ENCODE measurements at places on chromosomes 3 and 15. TPM values are rescaled to one million over a fixed set of nuclear protein-coding genes. Genes with fewer than 3 reads are reported as not detected.

SCAMP5 gene
- 1.8 TPM for total RNA-seq

FBXW12 gene
- total RNA-seq, result not detected

TIMP4 gene
- total RNA-seq, result 5.2 TPM

PFN2 gene
- 51.3 TPM for total RNA-seq

OR5K4 gene
- not detected for total RNA-seq

DNA sequence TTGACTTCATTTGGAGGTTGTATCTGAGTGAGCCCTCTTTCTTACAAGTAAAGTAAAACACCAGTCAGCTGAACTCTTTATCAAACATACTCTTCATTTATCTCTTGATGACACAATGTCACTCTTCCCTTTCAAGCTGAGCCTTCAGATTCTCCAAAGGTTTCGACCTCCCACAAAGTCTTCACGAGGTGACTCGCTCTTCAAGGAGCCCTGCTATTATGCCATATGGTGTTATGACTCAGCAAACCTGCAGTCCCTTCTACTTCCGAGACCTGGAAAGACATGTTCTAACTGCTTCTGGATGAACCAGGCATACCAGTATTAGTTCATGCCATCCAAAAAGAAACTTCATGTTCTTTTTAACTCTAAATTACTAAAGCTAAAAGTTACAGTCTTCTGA lies 23.1 kb downstream of the AADAC start:
- peak; percentile 54 for DNase-seq

DNA sequence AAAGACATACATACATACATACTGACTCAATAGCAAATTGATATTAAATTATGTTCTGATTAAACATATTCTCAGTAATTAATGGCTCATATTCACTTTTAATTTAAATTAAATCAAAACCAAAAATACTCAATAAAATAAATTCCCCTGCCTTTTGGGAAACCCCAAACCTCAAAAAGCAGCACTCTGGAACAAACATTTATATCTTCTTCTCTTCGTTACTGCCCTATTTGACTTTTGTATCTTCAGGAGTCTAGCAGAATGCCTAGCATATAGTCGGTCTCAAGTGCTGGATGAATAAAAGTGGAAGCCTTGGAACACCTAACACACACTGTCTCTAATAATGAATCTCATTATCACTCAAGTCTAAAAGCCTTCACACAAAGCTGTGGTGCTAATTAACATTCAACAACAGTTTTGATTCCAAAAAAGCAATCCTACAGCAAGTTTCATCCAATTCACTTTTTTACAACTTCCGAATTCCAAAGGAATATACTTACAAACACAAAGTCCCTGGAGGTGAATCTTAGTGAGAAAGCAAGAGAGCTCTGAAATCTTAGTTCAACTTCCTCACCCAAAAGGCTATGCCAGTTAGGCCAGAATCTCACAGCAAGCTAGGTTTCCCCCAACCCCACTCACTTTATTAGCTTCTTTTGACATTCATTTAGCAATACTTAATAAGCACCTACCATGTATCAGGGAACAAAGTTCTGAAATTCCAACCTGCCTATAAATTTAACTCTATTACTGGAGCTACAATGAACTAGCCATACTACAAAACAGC lies 35.0 kb downstream of the GSK3B start:
- no peak for DNase-seq

DNA sequence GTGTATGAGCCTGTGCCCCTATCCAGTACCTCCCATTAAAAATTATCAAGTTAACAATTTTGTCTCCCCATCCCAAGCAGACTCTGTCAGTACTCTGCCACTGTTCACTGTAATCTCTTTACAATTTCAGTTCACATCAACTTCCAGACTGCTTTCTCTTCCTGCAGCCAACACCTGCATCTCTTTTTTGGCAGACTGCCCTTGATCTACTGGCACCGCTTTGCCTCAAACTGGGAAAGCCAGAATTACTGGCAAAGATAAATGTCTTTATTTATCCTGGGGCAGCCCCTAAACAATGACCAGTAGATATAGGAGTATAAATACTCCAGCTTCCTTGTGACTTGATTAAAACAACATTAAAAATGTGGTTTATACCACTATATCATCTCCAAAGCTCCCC lies 494.1 kb downstream of the ZNF385D start:
- peak; percentile 77 for DNase-seq

DNA sequence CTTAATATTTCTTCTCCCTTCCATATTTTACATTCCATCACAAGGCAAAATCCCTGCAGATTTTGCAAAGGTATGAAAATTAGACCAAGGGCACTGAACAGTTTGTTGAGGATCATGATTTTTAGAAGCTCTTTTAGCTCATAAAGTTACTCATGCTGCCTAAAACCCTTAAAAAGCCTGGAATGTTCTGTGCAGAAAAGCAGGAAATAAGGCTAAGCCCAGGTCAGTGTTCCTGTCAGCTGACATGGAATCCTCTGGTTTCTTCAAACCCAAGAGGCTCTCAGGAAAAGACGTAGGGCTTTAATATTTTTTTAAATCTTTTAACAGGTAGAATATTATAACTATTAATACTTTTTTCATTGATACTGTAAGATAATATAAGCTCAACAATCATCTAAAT lies 8.2 kb downstream of the CBLB start:
- no peak for DNase-seq

- DNase-seq, result no peak
Measured at GRCh38 chr3:187165144-187165543, 25.8 kb upstream of the RPL39L start.

GRCh38 chr3:27666708-27667107 lies 55.4 kb downstream of the EOMES start:
- no peak for DNase-seq

DNA sequence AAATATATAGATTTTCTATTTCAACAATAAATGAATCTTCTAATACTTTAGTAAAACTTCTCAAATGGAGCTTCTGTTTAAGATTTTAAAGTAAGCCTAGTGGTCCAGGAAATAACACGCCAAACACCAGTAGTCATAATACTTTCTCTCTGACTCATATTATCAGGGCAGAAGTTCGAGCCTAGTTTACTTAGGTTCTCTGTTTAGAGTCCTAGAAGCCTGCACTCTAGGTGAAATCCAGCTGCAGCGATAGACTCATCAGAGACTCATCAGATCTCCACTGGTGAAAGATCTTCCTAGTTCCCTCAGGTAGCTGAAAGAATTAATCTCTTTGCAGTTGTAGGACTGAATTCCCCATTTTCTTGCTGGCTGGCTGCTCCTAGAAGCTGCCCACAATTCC lies 552.5 kb upstream of the ROBO2 start:
- no peak for DNase-seq

DNA sequence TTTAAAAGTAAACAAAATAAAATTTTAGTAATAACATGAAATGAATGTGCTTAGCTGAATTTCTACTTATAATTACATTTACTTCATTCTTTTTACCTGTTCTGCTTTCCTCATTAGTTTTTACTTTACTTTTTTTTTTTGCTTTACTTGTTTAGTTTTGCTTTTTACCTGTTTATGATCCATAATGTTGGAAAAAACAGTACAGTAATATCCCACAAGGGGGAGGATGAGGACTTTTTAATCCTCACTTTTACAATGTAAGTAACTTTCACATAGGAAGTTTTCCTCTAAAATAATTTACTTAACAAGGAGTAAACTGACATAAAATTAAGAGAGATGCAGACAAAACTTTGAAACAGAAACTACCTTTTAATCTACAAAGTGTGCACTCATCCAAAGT lies 268.7 kb downstream of the TBC1D5 start:
- no peak for DNase-seq

DNA sequence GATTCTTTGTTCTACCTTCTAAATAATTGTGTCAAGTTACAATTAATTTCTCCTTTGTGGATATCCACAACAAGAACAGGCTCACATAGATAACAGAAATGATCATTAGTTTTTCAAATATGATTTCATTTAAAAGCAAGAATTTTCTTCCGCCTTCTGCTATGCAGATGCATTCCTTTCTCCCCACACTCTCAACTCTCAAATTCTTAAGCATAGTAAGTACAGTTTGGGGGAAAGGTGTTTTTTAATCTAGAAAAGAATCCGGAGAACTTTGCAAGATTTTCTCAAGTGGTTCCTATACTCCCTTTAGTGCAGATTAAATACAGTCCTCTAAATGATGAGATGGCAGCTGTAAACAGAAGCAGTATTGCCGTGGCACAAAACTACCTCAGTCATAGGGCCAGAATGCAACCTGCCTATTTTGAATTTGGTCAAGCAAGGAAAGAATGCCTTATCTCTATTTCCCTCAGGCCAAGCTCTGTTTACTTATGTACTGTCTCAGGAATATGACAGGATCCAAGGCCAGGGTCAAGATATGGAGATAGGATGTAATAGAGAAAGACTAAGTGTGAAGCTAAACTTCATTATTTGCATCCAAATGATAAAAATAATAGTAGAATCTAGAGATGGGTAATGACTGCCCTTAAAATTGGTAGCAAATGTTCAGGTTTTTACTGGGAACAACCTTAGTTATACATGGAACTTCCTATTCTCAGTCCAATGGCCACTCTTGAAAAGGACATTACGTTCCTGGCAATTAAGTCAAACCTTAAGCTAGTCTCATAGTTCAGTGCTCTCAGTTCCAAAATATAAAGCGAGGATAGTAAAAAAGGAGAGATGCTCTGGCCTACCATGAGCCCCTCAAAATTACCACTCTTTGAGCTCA lies 77.3 kb upstream of the PHLDB2 start:
- DNase-seq, result no peak

DNA sequence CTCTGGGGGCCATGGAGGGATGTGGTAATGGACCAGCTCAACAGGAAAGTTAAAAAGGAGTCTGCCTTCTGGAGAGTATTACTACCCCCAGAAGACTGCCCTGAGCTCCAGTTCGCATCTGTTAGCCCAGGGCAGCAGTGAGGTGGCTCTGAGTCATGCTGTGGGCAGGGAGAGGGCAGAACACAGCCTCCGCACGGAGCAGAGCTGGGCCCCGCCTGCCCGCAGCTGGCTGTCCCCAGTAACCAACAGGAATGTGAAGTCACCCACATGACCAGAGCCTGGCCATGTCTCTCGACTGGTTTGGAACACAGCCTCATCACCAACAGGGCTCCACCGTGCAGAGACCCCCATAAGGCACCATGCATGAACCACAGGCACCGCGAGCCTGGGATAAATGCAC lies 62.1 kb downstream of the CYFIP1 start:
- no peak for DNase-seq

- DNase-seq, result peak; percentile 42
Measured at GRCh38 chr15:45402955-45403877, 24.9 kb upstream of the GATM start.

GRCh38 chr3:62084558-62084957 lies 288.8 kb downstream of the FEZF2 start:
- no peak for DNase-seq

GRCh38 chr3:159844801-159845261 lies 143.8 kb upstream of the IL12A start:
- no peak for DNase-seq

DNA sequence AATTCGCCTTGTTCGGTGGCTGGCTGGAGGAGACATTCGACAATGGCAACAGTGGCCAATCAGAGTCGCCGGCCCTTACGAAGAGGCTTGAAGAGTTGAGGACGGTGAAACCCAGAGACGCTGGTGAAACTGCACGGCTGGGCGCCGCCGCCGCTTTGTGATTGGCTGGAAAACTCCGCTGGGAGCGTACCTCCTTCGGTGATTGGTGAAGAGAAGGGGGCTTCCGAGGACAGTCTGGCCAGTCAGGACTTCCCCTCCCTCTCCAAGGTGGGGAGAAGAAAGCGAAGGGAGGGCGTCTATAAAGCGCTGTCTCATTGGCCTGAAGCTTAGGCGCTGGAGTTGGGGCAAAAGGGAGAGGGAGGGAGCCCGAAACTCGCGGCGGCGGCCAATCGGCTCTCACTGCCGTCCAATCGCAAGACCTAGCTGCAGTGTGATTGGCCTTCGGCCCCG lies 554 bp upstream of the GSK3B start:
- DNase-seq, result peak; percentile 100

DNA sequence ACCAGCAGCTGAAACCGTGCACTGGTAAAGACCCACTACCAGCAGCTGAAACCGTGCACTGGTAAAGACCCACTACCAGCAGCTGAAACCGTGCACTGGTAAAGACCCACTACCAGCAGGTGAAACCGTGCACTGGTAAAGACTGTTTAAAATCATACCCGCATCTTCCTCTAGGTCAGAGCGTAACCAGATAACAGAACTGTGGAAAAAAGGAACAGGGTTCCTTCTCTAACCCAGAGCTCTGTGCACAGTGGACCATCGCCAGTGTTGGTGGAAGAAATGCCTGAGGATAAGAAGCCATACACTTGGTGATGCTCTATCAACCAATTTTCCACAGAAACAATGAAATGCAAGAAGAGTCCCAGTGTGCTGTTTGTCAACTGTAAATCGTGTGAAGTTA lies 243.4 kb downstream of the NTRK3 start:
- DNase-seq, result no peak

DNA sequence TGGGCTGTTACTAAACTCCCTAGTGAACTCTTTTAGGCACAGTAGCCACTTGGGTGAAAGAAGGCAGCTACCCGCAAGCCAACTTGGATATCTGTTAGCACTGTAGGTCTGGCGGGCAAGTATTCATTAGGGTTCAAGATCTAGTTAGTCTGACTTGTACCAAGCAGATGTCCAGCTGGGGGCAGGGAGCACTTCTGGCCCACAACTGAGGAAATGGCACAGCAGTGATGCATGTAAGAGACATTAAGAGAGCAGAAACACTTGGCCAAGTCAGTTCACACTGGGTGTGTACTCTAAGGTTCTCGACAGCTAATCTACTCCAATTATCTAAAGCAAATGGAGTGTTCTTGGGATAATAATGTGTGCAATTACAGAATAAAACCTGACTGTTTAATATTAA lies 131.7 kb downstream of the CTNNB1 start:
- no peak for DNase-seq

DNA sequence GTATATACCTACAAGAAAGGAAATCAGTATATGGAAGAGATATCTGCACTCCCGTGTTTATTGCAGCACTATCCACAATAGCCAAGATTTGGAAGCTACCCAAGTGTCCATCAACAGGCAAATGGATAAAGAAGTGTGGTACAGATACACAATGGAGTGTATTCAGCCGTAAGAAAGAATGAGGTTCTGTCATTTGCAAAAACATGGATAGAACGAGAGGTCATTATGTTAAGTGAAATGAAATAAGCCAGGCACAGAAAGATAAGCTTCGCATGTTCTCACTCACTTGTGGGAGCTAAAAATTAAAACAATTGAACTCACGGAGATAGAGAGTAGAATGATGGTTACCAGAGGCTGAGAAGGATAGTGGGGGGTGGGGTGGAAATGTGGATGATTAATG lies 53.1 kb downstream of the FAM81A start:
- no peak for DNase-seq

Measured in stomach (tissue), 19 donors.